ENCODE measurements at places on chromosomes 6 and 20.

GRCh38 chr6:108074057-108074358 is 533 bp downstream of the OSTM1 start:
- DNase-seq = no peak

- DNase-seq = no peak
These were observed 107.4 kb downstream of the RPP40 start for GRCh38 chr6:4896401-4896800.

DNA sequence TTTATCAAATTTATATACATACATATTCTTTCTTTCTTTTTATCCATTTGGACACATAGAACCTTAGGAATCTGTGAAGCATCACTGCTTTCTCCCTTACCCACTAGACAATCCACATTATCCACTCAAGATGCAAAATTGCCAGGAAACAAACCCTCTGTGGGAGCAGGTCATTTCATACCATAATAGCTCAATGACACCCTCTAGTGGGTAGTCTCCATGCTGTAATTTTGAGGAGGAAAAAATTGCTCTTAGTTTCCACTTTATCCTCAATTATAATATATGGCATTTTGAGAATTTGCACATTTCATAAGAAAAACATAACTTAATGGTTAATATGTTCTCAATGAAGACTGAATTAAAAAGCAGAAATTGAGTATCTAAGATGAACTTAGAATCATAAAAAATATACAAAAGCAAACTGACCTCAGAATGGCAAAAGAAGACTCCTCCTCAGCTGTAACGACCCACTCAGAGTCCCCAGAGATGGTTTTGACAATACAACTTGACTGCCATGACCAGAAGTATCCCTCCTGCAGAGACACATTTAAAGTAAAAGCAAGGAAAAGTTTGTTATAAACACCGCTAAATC is 164.1 kb downstream of the FRK start:
- DNase-seq = peak; percentile 29

DNA sequence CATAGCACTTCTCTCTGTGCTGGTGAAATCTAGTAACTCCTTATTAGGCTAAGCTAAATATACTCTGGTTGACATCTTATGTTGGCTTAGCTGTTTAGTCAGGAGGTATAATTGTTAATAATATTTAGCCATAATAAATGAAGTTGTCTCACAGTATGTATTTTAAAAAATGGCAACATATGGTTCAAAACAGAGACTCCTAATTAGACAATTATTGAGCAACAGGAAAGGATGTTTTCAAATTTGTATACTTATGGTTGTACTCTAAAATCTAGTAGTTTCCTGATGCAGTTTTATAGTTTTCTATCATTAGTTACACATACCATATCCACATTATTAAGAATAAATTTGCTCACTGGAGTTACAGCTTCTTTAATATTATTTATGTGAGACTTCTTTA is 150.2 kb downstream of the BCKDHB start:
- no peak for DNase-seq

DNA sequence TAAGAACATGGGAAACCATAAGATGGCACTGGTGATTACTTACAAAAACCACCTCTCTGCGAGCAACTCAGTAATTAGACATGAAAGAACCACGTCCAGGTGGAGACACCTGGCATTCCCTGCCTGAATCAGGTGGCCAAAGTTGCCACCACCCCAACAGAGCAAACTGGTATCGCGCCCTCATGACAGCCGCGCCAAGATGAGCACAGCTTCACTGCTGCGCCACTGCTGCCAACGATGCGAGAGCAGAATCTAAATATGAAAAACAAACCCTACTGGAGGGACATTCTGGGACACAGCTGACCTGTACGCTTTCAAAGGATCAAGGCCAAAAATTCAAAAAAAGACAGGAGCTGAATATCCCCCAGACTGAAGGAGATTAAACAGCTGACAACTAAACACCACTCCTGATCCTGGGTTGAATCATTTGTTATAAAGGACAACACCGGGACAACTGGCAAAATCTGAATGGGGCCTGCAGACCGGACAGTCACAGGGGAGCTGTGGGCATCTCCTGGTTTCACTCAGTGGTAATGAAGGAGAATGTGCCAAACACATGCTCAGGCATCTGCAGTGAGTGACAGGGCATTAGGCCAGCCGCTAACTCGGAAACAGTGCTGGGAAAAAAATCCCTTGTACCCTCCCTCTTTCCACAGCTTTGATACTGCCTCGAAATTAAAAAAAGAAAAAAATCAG is 17.4 kb downstream of the CST7 start:
- DNase-seq = no peak

DNA sequence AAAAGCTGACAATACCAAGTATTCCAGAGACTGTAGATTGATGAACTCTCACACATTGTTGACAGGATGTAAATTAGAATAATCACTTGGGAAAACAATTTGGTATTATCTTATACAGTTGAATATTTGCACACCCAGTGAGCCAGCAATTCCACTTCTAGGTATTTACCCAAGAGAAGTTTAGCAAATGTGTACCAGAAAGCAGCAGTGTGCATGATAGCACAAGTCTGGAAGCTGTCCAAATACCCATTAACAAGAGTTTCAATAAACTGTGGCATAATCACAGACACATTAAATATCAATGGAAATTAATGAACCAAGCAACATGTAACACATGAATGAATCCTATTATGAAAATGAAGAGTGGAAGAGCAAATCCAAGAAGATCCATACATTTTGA is 233.6 kb downstream of the TPBG start:
- DNase-seq = no peak

- DNase-seq = peak; percentile 14
These were observed 7.9 kb upstream of the POU5F1 start for GRCh38 chr6:31178143-31179041.

All from iris pigment epithelial cell (primary cell).